ENCODE measurements at places on chromosomes 5 and 9. TPM values are rescaled to one million over a fixed set of nuclear protein-coding genes. Genes with fewer than 3 reads are reported as not detected.

DNA sequence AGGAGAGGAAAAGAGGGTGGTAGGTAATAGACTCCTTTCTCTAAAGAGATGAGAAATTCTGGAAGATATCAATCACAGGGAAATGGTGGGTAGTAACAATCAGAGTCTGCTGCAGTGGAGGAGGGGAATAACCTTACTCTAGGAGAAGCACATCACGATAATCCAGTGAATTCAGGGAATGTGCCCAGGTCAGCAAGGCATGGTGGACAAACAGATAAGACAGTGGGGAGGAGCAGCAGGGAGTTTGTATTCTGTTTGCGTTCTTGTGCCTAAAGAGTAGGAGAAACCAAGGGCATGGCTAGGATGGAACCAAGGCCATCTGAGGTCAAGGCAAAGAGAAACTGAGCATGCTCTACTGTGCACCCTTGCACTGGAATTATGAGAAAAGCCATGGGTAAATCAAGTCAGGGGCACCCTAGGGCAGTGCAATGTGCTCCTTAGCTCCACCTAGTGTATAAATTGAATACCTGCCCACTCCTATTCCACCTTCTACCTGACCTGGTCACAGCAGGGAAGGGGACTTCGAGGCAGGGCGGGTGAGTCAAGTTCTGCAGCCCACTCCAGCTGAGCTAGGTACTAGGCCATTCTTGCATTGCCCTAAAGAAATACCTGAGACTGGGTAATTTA lies 31.6 kb downstream of the RETREG1 start:
- DNase-seq: no peak

The SLC9A3 gene
- total RNA-seq: 3.7 TPM

The PCDHA1 gene
- not detected for total RNA-seq

GRCh38 chr5:68288707-68289134 lies 73.2 kb downstream of the PIK3R1 start:
- no peak for DNase-seq

The FOXD4L3 gene
- not detected for total RNA-seq

The CDX1 gene
- total RNA-seq: 1.8 TPM

The C9orf78 gene
- 59.3 TPM for total RNA-seq

GRCh38 chr9:76586390-76587314 lies 127.7 kb downstream of the GCNT1 start:
- DNase-seq: no peak

The TEX10 gene
- 25.8 TPM for total RNA-seq

- no peak for DNase-seq
Observed at GRCh38 chr9:86282979-86283535, 719 bp upstream of the ISCA1 start.

GRCh38 chr9:37398464-37399025 lies 24.0 kb upstream of the GRHPR start:
- no peak for DNase-seq

The LCN1 gene
- total RNA-seq: not detected

The MRPL41 gene
- 119 TPM for total RNA-seq

The PDCD1LG2 gene
- 8.8 TPM for total RNA-seq

Measured in SJSA1 (cell line).